CD4-positive, alpha-beta T cell treated with Interleukin-12 subunit alpha and Interleukin-12 subunit beta, for 1 hour (primary cell): ENCODE measurements at places on chromosomes 4 and X.

DNA sequence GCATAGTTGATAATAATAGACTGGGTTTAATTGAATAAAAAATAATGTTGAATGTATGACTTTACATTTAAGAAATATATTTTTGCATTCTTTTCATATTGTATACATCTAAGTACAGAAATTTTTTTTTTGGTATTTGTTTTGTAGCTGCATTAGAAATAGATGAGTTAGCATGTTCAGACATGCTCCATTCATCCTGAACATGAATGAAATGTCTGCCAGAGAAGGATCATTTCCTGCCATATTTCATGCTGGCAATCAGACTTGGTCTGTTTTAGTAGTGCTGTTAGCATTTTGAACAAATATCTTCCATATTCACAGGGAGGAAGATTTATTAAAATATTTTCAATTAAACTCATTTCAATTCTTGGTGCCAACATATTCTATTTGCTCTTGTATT, 98.9 kb downstream of the FRMPD4 start:
- no peak for DNase-seq

GRCh38 chrX:45710081-45710801, 509.6 kb upstream of the DIPK2B start:
- DNase-seq: no peak

DNA sequence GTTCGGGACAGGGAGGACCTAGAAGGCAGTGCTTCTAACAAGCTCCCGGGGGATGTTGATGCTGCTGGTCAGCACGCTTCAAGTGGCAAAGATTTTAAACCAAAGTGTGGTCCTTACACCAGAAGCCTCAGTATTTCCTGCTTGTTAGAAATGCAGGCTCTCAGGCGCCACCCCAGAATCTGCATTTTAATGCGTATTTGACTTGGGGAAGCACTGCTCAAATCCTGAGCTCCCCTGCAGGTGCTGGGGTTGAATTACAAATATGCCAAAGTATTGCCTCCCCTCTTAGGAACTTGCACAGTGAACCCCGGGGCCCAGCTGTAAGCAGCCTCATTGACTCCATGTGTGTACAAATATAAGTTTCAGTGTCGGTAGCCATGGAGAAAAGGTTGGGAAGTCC, 70.8 kb upstream of the RAI2 start:
- DNase-seq: no peak

- DNase-seq: no peak
These were observed 15.6 kb upstream of the SPRY1 start for GRCh38 chr4:123380728-123381716.
